ENCODE measurements at places on chromosomes 16 and 17.

DNA sequence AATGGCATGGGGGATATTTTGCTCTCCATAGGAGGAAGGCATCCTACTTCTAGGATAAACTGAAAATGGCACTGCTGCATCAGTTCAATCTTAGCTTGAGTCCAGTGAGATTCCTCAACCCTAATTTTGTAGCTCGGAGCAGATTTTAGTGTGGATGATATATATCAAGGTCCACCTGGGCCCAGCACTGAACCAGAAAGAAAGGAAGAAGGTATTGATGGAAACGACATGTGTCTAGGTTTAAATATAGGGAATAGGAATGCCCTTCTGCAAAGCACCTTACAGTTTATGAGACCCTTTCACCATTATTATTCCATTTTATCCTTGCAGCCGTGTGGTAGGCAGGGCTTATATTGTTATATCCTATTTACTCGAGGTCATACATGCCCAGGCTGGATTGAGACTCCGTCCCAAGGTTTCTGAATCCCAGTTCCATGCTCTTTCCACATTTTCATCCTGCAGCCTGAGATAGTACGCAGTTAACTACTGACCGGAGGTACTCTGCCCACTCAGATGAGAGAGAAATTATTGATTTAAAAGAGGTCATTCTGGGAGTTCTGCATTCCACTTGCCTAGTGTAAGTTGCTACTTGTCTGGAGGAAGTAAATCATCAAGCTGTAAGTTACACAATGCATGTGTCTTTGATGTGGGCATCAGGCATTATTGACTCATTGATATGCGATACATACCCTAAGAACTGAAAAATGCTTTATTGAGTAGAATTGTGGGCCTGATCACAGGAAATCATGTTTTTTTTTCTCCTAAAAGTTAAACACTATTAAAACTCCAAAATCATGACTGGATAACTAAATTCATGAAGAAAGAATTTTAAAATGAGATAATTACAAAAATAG, 10.1 kb downstream of the KRT39 start:
- peak; percentile 47 for DNase-seq

DNA sequence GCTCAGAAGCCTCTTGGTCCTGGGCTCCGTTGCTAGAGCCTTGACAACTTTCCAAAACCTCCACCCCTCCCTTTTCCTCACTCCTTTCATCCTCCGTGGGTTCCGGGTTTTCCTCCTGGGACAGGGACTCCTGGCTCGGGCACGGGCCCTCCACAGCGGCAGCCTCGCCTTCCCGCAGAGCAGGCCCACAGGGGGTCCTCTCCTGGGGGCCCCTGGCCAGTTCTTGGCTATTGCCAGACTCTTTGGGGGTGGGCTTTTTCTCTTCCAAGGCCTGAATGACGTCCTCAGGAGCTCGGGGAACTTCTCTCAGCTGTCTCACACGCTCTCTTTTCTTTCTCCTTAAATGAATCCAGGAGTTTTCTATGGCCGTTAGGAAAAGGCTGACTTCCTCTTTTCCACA, 19.3 kb upstream of the MNT start:
- DNase-seq: no peak

DNA sequence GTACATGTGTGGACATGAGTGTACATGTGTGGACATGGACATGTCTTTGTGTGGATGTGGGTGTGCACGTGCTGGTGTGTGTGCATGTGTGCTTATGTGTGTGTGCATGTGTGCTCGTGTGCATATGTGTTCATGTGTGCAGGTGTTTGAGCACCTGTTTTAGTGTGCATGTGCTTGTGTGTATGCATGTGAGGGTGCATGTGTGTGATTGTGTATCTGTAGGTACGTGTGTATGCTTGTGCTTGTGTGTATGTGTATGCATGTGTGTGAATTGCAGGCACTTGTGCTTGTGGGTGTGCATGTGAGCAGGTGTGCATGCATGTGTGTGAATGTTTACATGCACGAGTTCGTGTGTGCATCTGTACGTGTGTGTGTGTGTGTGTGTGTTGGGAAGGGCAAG, 300.6 kb upstream of the EEF2KMT start:
- DNase-seq: no peak

DNA sequence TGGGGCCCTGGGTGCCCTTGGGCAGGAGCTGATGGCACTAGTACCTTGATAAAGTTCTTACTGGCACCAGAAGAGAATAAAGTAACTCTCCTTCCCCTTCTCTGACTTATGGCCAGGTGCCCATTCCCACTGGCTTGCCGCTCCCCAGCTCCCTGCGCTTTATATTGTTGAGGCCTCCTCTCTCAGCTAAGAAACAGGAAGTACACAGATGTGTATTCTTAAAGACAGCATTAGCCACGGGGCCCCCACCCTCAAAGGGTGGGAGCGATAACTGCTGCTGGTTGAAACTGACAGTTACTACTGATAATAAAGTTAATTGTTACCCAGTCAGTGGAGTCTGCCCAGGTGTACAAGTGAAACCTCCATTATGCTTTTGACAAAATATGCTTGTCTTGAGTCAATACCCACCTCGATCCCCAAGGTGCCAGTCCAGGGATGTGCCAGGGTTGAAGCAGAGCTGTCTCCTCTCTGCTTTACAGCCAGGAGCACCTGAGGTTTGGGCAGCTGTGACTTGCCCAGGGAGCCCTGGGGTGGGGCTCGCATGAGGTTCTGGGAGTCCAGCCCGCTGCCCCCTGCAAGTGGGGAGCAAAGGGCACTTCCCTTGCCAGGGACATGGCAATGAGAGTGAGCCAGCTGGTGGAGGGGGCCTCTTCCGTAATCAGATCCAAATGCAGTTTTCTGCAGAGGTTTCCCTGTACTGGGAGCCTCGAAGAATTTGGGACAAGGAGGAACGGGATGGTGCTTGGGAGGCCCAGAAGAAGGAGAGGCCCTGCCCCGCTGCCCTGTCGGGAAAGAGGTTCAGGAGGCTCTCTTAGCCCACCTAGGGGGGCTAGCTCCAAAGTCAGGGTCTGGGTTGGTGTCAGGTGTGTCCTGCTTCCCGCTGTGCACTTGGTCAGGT, 5.4 kb upstream of the CLDN9 start:
- no peak for DNase-seq

- peak; percentile 94 for DNase-seq
Observed at GRCh38 chr17:40909351-40909750, 24.3 kb upstream of the KRT20 start.

- peak; percentile 45 for DNase-seq
Observed at GRCh38 chr16:51464996-51465395, 313.9 kb upstream of the SALL1 start.

DNA sequence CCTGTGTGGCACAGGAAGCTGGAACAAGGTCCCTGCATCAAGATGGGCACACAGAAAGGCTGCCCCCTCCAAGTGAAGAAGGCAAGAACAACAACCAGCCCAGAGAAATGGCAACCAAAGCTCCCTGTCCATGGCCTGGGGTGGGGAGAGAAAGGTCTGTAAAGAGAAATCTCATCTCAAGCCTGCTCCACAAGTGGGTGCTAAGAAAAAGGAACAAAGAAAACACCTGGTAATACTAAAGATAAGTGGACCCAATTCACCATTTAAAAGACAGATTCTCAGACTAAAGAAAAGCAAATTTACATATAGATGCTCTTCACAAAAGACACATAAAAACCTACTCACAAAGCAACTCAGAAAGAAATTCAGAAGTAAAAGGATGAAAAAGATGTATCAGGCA, 107.4 kb downstream of the PARN start:
- DNase-seq: no peak

- no peak for DNase-seq
Observed at GRCh38 chr16:4494746-4495490, 18.7 kb downstream of the HMOX2 start.

- no peak for DNase-seq
Observed at GRCh38 chr16:1003391-1004347, 22.1 kb downstream of the SOX8 start.

GRCh38 chr17:78726513-78726912, 55.6 kb downstream of the CYTH1 start:
- no peak for DNase-seq

DNA sequence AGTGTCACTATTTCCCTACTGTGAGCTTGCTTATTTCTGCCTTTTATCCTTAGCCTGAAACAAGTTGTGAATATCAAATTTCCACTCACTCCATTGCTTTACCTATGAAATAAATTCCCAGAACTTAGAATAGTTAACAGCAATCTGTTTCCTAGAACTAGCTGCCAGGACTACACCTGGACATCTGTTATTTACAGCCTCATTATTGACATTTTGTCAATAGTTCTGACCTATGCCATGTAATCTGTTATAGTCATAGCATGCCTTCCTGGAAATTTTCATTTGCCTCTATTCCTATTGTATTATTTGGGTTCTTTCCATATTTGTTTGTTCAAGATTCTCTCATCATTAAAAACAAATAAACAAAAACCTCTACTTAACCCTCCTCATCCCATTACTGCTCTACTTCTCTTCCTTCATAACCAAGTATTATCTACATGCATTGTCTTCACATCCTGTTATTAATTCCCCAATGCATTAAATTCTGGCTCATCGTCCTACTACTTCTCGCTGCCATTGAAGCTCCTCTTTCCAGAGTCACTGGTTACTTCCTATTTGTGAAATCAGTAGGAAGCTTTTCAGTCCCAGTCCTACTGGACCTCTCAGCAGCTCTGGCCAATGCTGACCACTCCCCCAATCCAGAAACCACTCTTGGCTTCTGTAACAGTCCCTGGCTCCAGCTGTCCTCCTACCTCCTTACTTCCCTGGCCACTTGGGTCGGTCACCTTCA, 55.3 kb downstream of the PIGL start:
- DNase-seq: no peak

DNA sequence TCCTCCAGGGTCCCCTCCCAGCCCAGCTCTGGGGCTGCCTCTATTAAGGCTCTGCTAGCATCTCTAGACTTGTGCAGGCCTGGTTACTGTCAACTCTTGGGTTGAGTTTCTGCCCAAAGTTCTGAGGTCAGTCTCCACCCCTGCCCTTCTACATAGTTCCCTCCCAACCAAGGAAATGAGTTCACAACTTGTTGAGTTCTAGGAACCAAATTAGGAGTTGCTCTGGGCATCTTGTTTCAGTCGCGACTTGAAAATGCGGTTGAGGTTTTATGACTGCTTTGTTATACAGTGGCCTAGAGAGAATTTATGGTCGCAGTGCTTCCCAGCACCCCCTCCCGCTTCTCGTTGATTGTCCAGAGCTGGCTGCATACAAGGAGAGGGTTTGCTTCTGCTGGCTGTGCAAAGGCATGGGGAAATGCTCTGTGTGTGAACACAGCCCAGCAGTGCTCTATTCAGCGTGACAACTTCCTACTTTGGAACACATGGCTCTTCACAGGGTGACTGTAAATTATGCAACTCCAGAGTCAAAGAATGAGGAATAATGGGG, 20.2 kb downstream of the GNAO1 start:
- no peak for DNase-seq

DNA sequence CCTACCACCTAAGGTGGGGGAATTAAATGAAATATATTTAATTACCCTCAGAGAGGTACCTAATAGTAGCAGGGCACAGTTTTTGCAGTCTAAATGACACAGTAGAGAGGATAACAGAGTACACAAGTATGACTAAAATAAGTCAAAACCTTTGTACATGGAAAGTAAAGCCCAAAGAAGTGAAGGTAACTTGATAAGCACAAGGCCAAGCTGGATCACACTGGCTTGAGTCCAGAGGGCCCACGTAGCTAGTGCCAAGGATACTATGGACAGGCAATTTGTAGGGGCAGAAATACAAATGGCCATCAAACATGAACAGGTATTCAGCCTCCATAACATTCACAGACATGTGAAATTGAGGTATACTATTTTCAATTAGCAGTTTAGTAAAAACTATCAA, 7.6 kb downstream of the MYO18A start:
- no peak for DNase-seq

- no peak for DNase-seq
Observed at GRCh38 chr16:2490190-2491105, 15.5 kb downstream of the TBC1D24 start.

DNA sequence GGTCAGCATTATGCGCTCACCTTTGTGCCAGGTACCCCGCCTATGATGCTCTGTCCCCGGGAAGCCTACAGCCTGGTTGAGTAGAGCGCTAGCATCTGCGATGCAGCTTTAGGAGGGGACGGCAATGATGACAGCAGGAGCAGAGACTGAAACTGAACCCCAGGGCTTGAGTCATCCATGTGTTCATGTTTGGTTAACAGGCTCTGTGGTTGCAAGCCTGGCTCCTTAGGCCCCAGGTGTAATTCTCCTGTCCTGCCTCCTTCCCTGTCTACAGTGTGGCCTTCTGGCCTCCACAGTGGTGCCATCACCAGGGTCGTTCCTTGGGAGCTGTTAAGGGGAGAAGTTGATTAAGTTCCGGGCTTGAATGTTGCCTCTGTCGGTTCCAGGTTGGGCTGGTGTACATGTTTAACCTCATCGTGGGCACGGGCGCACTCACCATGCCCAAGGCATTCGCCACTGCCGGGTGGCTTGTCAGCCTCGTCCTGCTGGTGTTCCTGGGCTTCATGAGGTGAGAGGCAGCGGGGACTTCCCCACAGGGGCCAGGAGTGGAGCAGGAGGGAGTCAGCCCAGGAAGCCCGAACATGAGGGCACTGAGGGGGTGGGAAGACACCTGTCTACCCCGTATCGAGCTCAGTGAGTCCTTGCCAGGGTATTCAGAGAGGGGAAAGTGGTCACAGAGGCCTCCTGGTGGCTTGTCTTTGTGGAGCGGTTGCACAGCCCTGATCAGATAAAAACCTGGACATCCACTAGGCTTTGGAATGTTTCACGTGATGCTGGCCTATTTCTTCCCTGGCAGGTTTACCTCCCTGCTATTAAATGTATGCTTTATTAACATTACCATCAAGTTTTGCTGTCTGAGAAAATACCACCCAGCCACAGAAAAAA, 9.2 kb upstream of the NAT9 start:
- DNase-seq: no peak

- no peak for DNase-seq
Observed at GRCh38 chr17:65324611-65325342, 187.6 kb downstream of the RGS9 start.

DNA sequence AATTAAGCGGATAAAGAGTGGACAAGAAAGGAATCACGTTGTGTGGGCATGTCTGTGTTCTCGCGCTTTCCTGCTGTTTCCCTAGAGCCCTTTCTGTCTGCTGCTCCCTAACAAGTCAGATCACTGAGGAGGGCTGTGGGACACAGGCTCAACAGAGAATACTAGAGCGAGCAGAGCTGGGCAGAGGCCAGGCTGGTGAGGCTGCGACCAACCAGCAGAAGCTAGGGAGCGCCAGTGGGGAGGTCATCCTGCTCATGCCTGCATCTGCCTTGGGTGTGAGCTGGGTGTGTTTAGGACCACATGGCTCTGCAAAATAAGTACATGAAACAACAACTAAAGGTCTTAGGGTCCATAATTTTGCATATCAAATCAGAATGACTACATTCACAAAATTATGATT, 11.5 kb upstream of the FOXJ1 start:
- no peak for DNase-seq

DNA sequence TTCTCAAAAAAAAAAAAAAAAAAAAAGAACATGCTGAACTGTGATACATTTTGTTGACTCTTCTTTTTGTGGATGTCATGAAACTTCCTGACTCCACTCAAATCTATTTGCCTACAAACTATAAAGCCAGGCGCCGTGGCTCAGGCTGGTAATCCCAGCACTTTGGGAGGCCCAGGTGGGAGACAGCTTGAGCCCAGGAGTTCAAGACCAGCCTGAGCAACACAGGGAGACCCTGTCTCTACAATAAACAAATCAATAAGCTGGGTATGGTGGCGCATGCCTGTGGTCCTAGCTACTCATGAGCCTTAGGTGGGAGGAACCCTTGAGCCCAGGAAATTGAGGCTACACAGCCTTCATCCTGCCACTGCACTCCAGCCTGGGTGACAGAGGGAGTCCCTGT, 1.5 kb upstream of the NT5C start:
- no peak for DNase-seq
